Fibroblast of the aortic adventitia (primary cell): ENCODE measurements at places on chromosomes 5 and 9. TPM values are rescaled to one million over a fixed set of nuclear protein-coding genes. Genes with fewer than 3 reads are reported as not detected.
A peak's percentile ranks its signal among the peaks of the same experiment; 100 is the strongest.

GRCh38 chr5:88707216-88707965, 175.6 kb downstream of the MEF2C start:
- DNase-seq: no peak

DNA sequence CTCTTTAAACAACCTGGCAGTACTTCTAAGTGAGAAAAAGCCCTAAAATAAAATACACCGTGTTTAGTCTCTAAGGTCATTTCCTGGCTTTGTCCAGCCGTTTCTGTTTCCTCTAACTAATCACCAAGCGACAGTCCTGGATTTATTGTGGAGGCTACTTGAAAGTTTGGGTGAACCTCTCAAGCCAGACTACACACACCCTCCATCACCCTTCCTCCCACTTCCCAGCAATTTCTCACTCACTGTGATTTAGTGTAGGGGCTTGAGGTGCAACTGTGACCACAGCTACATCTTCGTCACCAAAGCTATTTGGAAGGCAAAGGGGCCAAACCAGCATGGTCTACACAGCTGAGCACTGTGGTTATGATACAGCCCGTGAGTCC, 240.0 kb upstream of the SLC24A2 start:
- DNase-seq: no peak

The TMEM215 gene
- total RNA-seq: not detected in 2 replicates

The IL5 gene
- total RNA-seq: not detected in 2 replicates

The CARD9 gene
- total RNA-seq: 1.1 and 1.4 TPM in 2 replicates

The GNA14 gene
- total RNA-seq: 1.5 and 6.1 TPM in 2 replicates

DNA sequence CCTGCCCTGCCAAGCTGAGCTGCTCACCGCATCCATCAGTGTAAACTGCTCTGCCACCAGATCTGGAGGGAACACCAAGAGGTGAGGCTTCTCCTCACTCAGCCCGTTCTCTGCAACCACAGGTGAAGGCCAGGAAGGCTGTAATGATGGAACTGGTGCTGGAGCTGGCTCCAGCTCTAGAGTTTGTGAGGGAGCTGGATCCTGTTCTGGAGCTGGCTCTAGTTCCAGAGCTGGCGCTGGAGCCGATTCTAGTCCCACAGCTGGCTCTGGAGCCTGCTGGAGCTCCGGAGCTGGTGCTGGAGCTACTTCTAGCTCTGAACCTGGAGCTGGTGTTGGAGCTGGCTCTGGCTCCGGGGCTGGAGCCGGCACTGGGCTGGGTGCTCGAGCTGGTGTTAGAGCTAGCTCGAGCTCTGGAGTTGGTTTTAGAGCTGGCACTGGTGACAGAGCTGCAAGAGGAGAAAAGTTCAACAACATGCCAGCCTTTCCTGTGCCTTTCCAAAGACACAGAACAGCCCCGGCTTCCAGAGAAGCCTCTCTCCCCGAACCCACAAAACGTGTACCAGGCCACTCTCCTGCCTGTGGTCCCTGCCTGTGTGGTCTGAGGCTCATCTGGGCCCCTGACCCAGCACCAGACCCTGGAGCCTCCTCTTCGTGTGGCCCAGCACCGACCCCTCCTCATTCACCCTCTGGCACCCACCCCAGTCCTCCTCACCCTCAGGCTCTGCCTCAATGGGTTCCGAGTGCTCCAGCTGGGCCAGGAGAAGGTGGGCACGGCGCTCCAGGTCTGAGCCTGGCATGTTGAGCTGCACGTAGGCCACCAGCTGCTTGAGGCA, 12.9 kb downstream of the RALGDS start:
- no peak for DNase-seq

- no peak for DNase-seq
These were observed 20.9 kb upstream of the SLC31A2 start for GRCh38 chr9:113129884-113130283.

The GABRA1 gene
- not detected in 2 replicates for total RNA-seq

DNA sequence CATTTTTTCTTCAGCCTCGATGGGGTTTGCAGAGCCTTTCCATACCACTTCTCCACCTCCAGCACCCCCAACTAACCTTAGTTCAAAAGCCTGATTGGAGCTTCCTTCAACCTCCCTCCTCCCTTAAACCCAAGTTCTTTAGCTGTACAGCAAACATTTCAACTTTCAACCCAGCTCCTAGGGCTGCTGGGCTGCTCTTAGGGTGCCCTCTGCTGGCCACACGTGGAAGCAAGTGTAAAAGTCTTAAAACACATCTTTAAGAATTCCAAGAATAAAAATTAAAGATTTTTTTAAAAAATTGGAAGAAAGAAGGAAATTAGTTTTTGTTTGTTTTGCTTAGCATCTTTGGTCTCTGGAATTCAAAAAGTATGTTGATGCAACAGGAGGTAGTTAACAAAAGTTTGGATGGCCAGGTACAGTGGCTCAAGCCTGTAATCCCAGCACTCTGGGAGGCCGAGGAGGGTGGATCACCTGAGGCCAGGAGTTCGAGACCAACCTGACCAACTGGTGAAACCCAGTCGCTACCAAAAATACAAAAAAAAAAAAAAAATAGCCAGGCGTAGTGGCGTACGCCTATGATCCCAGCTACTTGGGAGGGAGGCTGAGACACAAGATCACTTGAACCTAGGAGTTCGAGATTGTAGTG, 15.5 kb upstream of the HSD17B3 start:
- DNase-seq: peak; percentile 77

The ATP10B gene
- total RNA-seq: not detected in 2 replicates

DNA sequence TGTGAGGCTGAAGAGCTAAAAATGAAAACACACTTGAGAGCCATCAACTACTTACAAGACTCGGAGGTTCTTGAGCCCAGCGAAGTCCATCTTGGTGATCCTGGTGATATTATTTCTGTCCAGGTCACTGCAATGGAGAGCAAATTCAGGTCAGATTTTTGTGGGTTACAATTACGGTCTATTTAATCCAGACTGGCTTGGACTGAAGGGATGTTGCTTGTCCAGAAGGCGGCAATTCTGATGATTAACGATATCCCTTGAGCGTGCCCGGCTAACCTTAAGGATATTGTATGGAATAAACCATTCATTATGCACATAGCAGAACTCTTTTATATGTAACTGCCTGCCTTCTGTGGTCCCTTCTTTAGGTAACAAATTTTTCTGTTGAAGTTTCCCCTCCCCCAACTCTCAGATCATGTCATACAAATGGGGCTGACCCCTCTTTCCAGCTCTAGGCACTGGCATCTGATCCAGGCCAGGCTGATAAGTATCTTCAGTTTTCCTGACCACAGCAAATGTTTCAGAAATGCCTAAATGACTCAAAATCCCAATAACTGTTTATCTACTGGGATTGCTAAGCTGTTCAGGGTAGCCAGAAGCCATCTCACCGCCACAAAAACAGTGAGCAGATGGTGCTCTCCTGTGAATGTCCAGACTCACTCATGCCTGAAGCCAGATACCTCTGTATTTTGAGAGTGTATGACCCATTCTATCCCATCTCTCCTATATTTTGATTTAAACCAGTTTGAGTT, 49.4 kb downstream of the SLIT3 start:
- DNase-seq: peak; percentile 55

The SLCO6A1 gene
- total RNA-seq: not detected in 2 replicates

The RASGRF2 gene
- 0.49 and 3.3 TPM in 2 replicates for total RNA-seq

- peak; percentile 85 for DNase-seq
These were observed 350.5 kb upstream of the DAB2 start for GRCh38 chr5:39775086-39775796.

DNA sequence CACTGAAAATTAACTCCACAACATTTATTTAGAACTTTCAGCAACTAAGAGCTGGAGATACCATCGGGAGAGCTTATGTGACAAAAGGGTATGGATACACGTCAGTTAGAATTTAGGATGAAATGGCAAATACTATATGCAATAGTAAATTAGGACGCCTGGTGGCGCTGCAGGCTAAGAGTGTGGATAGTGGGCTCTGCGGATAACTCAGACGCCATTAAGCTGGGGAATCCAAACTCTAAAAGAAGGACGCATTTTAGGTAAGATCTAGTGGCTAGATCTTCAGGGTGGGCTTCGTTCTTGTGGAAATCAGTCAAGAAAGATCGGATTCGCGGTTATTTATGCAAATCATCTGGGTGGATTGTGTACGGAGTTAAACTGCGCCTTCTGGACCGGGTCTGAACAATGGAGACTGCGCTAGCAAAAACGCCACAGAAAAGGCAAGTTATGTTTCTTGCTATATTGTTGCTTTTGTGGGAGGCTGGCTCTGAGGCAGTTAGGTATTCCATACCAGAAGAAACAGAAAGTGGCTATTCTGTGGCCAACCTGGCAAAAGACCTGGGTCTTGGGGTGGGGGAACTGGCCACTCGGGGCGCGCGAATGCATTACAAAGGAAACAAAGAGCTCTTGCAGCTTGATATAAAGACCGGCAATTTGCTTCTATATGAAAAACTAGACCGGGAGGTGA, at the start of gene PCDHB5:
PCDHB5 (plus strand) TSS at position 177 of the 688 bp plus-strand sequence; CDS start at position 406, 229 bp downstream.
- DNase-seq: peak; percentile 16

- no peak for DNase-seq
These were observed 381.6 kb downstream of the EFNA5 start for GRCh38 chr5:107289030-107289714.

- no peak for DNase-seq
These were observed 62.9 kb upstream of the TNFAIP8 start for GRCh38 chr5:119292701-119293515.

The INSL6 gene
- total RNA-seq: not detected in 2 replicates

DNA sequence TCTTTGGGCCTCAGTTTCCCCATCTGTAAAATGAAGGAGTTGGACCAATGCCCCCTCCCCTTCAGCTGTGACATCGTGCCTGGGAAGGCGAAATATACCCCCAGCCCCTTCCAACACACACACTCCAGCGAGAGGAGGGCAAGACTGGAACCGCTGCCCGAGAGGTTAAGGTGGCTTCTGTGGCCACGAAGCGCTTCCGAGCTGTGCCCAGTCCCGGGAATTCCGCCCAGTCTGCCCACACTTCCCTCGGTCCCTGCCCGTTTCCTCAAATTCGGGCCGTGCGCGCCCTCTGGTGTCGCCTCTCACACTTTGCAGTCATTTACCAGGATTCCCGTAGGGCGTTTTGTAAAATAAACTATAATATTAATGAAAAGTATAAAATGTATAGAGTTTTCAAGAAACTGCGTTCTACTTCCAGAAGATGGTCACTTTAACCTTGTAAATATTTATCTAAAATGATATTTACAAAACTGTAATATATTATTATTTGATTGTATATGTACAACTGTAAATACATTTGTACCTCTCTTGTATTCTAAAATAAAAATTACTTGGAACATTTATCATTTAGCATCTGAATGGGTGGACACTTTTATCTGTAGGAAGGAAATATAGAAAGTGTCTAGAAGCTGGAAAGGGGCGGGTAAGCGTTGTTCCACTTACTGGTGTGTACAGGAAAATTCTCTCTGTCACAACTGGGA, 11.0 kb upstream of the EXOSC2 start:
- DNase-seq: peak; percentile 74

DNA sequence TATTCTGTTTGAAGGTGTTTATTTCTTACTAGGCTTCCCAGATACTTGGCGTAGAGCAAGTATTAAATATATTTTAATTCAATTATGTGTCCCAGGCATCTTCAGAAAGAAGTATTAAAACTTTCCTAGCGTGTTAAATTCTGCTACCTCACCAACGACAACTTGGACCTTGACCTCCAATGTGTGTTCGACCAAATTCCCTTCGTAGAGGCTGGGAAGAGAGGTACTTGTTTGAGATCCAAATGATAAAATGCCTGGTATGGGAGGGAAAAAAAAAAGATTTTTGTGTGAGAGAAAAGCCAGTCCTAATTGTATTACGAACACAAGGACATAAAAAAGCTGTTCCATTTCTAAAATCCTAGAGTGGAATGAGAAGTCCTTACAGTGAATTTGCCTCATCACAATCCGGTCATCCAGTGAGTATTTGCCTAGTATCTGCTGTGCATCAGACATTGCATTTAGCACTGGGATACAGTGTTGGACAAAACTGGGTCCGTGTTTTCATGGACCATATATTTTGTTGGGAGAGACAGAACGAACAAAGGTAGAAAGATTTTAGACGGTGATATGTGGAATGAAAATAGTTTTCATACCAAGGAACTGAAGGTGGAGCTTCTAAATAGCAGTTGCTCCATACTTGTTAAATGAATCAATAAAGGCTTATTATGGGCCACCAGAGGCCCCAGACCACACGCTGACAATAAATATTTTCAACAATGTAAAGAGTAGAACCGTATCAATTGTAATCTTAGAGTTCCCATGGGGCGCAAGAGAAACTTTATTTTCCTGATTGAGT, 103.1 kb downstream of the KIF4B start:
- no peak for DNase-seq

The MINAR2 gene
- total RNA-seq: not detected in 2 replicates

The CCL28 gene
- total RNA-seq: 5.1 and 5.6 TPM in 2 replicates

DNA sequence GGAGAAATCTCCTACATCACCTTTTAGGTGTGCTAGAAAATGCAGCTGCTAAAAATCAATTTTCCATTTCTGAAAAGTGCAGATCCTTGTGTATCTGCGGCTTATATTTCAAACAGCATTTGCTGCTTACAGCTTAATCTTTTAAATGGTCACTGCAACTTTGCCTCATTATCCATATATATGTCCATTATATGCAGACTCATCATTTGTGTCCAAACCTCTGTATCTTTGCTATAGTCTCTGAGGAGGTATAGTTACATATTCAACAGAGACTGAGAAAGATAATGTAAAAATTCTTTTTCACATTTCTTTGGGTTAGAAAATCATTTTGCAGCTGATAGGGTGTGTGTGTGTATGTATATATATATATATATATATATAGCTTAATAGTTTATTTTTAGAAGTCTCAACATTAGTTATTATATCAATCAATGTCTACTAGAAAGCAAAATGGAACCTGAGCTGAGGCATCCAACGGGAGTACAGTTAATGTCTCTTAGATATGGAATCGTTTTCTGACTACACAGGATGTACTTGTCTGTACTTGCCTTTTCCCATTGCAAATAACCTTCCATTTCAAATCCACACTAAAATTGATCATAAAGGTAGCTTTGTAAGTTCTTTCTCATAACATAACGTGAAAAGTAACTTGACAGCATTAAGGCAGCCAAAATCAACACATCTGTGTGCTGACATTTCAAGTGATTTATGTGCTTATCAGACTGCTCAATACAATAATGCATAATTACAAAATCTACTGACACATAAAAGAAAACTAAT, 267.0 kb upstream of the HAPLN1 start:
- DNase-seq: peak; percentile 6

DNA sequence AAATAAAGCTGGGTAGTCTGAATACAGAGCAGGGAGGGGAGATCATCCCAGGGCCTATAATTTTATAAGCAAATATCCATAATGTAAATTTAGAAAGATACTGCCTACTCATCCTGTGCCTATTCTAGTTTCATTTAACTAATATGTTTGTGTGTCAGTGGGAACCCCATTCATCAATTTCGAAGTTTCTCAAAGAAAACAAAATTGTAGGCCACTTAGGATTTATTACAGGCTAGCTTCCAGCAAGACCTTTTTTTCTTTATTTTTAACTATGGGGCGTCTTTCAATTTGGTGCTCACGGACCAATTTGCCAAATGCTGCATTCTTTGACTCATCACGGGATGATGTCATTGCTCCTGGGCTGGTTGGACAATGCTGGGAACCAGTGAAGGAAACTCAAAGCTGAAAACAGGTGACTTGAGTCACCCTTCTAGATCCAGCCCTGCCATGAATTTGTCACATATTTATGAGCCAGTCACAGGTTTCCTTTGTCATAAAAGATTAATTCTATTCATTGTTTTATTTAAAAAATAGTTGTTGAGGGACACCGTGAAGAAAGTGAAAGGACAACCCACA, 13.4 kb downstream of the PCSK5 start:
- peak; percentile 75 for DNase-seq

The ENC1 gene
- 9.2 and 21.0 TPM in 2 replicates for total RNA-seq
